Germinal center (tissue), 1 donor: ENCODE measurements at places on chromosomes 3 and 15.
A peak's percentile ranks its signal among the peaks of the same experiment; 100 is the strongest.

GRCh38 chr3:128273841-128274573 is 120.7 kb downstream of the EEFSEC start:
- DNase-seq = no peak

- DNase-seq = peak; percentile 21
Observed at GRCh38 chr3:129890125-129890524, 3.4 kb downstream of the TMCC1 start.

GRCh38 chr3:114496874-114497273 is 203.0 kb downstream of the TIGIT start:
- DNase-seq = no peak

DNA sequence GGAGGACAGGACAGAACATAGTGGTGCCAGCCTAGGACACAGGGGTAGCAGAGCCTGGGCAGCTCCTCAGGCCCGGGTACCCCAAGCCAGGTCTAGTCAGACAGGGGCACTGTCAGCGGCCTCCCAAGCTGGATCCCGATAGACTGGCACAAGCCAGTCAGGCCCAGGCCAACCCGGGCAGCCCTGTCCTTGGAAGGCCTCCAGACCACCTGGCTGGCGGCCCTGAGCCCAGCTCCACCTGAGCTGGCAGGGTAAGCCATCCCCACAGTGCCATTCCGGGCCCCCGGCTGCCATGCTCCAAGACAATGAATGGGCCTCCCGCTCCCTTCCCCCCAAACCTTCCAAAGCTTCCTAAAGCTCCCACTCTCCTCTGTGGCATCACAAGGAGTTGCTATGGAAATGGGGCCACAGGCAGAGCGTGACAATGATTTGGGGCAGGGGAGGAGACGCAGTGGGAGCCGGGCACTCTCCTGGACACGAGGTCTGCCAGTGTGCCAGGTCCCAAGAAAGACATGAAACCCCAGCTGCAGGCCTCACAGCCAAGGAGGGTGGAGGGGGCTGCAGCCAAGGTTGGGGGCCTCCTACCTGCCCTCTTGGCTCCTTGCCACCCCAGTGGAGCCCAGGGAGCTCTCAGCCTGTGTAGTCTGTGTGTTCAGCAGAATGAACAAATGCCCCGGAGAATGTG is 165.6 kb upstream of the LINGO1 start:
- no peak for DNase-seq

DNA sequence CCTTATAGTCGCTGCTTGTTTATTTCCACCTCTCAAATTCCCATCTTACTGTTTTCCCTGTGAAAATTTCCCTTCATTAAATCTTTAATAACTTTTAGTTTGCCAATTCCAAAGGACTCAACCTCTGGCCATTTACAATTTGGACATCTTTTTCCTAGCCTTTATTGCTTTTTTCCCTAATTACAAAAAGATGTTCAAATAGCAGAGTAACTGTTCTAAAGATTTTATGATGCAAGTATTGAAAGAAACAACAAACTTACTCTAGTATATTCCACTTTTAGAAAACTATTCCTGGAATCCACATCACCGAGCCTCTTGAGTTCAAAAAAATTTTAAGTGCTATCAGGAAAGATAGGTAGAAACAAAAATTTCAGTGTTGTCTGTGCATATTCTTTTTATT is 174.1 kb upstream of the UBE2E2 start:
- no peak for DNase-seq

DNA sequence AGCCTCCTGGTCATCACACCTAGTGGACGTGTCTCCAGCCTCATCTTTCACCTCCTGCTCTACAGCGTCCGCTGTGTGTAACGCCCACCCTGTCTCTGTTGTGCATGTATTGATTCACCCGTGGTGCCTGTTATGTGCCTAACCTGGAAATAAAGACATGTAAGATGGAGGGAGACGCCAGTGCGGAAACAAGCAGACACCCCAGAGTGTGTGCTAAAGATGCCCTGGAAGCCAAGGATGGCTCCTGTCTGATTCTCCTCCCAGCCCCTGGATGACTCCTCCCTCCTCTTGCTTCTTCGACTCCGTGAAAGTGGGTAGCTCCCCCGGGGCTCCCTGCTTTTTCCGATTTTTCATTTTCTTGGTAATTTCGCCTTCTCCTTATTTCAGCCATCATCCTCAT is 241.8 kb downstream of the ADAMTS17 start:
- no peak for DNase-seq

GRCh38 chr3:194673761-194674160 is 1.8 kb upstream of the LSG1 start:
- DNase-seq = no peak

DNA sequence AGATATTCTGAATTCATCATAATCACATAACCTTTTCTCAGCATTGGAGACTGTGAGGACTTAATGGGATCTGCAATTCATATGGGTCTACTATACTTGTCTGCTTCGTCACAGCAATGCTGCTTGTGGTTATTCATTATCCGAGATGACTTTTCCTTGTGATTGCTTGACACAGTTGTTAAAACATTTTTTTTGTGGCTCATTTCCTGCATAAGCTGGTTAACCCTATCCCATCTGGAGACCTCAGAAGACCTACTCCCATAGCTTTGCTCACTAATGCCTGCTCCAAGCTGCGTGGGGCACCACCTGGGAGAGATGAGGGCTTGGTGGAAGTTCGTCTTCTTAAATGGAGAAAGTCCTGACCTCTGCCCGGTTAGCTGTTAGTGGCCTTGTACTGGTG is 360.8 kb downstream of the CHST2 start:
- DNase-seq = no peak

GRCh38 chr3:76138921-76139320 is 353.6 kb upstream of the ZNF717 start:
- no peak for DNase-seq

- DNase-seq = no peak
Observed at GRCh38 chr15:44136991-44137477, 58.0 kb downstream of the FRMD5 start.

DNA sequence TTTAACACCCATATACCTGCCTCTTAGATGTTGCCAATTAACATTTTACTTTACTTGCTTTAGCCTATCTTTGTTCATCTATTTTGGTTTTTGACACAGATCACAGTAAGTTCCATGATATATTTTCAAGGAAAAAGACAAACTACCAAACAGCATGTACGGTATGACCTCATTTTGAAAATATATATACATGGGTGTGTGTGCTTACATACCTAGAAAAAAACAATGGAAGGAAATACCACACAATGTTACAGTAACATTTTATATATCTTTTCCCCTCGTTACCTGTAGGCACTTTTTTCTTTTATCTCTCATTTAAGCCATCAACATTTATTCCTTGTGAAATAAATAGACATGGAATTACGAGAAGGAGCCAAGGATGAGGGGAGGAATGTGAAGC is 170.0 kb downstream of the FOXP1 start:
- DNase-seq = no peak

DNA sequence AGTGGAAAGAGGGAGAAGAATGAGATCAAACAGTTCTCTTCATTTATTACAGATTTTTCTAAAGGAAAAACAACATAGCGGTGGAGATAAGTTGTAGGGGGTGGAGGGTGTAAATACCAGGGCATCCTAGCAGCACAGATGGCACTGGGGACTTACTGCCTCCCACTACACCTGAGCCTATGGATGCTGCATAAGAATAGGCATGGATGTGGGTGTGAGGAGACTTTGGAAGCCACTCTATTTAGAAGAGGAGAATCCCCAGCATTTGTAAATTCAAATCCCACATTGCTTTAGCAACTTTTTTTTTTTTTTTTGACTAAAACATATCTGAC is 27.4 kb upstream of the IL1RAP start:
- no peak for DNase-seq

GRCh38 chr3:122231465-122232157 is 48.1 kb downstream of the CASR start:
- DNase-seq = no peak

GRCh38 chr3:53837331-53837730 is 8.9 kb downstream of the CHDH start:
- DNase-seq = no peak

- no peak for DNase-seq
Observed at GRCh38 chr3:169999433-169999832, 32.8 kb downstream of the SEC62 start.

DNA sequence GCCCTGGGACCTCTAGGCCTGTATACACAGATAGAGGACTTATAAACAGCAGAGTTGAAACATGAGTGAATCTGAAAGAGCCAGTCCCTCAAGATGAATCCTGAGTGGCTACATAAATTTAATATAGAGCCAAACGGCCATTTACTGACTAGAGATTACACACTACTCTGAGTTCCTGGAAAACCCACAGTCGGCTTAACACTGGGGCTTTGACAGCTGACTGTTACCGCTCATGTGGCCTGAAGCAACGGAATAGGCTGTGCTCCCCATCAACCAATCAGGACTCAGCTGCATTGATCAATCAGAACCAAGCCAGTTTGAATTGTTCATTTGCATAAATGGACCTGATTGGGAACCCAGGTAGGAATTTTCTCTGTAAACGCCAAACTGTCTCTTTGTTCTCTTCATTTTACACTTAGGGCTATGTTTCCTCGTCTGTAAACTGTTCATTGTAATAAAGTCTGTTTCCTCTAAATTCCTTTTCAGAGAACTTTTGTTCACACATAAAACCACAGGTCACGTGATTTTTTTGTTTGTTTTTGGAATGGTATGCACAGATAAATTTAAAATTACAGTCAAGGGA is 40.5 kb downstream of the CCNL1 start:
- no peak for DNase-seq

DNA sequence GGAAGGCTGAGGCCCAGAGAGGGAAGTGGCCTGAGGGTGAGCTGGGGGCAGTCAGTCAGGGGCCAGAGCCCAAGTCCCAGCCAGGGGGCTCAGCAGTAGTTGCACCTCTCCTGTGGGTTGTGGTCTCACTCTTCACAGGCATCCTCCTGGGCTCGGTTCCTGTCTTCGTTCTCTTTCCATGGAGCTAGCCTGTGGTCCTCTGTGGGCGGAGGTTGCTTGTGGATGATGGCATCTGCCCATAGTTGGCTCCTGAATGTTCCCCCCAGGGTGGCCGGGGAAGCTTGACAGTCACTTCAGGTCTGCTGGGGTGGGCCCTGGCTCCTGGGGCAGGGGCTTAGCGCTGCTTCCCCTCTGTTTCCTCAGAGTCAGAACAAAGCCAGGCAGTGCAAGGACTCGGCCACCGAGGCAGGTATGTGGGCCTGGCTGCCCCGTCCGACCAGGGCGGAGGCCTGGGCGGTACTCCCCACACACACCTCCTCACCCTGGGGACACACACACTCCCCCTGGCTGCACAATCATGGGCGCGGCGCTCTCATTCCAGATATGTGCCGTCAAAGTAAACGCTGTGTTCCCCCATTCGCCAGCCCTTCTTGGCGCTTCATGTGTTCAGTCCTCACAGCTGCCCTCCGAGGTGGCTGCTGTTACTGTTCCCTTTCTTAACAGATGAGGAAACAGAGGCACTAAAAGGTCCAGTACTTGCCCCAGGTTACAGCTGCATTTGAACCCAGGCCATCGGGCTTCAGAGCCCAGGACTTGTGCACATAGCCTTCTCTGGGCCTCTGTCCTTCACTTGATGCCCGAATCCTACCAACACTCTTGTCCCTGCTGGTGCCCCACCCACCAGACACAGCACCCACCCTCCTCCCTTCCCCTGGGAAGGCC is 34.5 kb downstream of the PSTPIP1 start:
- DNase-seq = no peak

- DNase-seq = no peak
Observed at GRCh38 chr3:156902916-156903315, 76.8 kb downstream of the LEKR1 start.
